ENCODE measurements at places on chromosomes 2 and 18.

- no peak for DNase-seq
Measured at GRCh38 chr2:23410596-23410995, 25.6 kb downstream of the KLHL29 start.

- DNase-seq, result no peak
Measured at GRCh38 chr2:143455317-143455716, 326.1 kb downstream of the ARHGAP15 start.

GRCh38 chr2:109143214-109144187, 14.5 kb downstream of the SH3RF3 start:
- peak; percentile 81 for DNase-seq

DNA sequence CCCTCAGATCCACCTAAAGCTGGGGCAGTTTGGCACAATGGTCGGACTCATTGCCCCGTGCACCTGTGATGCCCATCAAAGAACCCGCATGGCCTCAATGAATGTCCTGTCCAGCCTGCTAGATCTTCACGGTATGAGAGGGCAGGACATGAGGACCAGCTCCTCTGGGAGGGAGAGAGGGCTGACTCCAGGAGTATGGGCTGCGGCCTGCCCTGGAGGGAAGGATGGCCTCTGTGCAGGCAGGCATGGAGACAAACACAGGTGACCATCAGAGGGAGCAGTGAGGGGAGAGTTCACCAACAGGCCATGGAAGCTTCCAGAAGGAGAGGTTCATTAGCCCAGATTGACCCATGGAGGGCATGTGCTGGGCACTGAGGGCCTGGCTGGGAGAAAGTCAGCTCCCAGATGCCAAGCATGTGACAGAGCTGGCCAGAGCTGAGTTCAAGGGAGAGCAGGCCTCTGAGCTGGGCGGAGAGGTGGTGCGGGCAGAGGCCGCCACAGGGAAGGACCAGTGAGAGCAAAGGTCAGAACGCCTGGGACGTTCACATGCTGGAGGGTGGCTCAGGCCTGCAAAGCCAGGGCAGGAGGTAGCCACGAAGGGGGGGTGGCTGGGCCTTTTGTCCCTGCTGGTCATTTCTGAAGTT, 36.2 kb downstream of the HJURP start:
- DNase-seq, result no peak

DNA sequence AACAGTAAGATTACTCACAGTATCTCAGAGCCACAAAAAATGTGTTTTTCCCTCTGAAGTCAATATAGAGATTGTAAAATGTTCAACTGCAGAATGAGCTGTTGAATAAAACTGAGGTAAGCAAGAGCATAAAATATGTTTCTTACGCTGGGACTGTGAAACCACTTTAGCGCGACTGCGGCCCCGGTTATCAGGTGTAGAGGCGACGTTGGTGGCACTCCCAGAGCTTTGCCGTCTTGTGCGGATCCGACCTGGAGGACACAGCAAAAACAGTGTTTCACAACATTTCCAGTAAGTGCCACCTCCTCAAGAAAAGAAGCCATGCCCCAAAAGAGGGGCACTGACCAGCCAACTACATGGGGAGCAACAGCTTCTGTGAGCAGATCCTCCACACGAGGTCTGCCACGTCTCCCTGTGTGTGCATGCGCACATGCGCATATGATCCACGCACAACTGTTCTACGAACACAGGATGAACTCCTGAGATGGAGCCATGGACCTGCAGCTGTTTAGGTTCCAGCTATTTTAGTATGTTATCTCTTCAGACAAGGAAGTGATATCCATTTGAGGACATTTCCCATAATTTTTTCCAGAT, 100.7 kb upstream of the RNU4ATAC start:
- no peak for DNase-seq

GRCh38 chr2:232139171-232139594, 177.7 kb downstream of the DIS3L2 start:
- no peak for DNase-seq

GRCh38 chr2:205022841-205023240, 477.6 kb downstream of the PARD3B start:
- DNase-seq, result no peak

- DNase-seq, result no peak
Measured at GRCh38 chr2:32228181-32228580, 36.5 kb downstream of the NLRC4 start.

DNA sequence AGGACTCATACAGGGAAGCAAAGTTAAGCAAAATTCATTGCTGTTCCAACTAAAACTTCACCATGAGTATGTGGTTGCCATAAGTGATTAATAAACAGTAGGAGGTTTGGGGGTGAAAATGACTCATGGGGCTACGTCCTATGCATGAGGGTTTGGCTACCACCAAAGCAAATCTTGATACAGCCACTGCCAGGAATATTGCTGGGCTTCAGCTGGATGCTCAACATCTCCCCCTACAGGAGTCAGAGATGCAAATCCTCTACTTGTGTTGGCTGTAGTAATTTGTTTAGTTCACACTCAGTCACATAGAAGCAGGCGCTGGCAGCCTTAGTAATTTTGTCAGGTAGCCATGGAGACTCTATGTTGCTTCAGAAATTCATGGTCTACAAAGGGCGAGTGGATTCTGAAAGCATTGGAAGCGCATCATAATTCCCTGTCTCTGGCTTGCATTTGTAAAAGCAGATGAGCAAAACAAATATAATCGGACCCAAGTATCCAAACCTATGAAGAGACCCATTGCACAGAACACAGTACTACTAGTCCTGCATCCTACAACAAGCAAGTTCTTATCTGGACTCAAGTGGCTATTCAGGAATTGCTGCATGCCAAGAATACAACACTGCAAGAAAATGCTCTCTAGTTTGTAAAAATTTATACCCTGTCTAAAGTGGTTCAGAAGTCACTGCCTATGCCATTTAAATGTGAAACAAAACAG, 76.0 kb downstream of the CD28 start:
- DNase-seq, result peak; percentile 92

GRCh38 chr18:74905247-74905646, 303.7 kb downstream of the PTGR3 start:
- DNase-seq, result no peak

- DNase-seq, result no peak
Measured at GRCh38 chr2:107585851-107586250, 240.8 kb upstream of the RGPD4 start.

GRCh38 chr2:53952519-53952918, 18.3 kb downstream of the PSME4 start:
- DNase-seq, result no peak

DNA sequence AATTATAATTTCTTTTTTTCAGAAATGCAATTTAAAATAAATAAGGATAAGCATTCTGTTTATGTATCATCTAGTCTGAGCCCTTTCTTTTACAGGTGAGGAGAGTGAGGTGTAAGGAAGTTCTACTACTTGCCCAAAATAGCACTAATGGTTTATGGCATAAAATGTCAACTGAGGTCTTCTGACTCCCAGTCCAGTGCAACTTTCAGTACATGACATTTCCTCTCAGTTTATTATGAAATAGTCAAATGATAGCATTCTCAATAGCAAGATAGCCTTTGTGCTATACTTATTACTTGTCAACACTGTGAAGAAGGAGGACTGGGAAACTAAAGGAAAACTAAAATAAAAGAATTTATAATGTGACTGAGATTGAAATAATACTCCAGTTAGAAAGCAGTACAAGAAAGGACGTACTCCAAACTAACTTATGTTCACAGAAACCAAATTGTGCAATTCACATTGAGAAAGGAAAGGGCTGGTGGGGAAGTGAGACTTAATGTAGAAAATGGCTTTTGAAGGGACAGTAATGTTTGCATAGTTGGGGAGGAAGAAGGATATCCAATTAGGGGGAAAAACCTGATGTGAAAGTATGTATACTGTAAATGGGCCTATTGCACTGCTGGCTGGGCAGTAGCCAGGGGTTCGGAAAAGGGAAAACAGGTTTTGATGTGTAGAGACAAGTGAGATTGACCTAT, 166.7 kb upstream of the ZEB2 start:
- no peak for DNase-seq

DNA sequence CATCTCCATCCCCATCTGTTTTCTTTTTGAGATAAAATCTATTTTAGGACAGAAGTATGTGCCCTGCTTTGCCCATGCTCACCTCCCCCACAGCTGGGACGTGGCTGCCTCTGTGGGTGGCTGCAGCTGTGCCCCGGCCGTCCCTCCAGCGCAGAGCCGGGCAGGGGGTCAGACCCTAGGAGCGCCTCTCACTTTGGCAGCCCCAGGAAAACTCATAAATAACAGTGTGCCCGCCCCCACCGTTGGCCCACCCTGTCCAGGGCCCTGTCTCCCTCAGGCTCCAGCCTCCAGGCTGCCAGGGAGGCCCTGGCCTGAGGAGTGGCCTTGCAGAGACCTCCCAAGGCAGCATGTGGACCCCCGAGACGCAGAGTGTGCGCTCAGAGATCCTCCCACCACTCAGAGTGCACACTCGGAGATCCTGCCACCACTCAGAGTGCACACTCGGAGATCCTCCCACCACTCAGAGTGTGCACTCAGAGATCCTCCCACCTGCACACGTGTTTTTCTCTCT, 178.1 kb downstream of the TWIST2 start:
- no peak for DNase-seq

GRCh38 chr2:148918554-148918953, 43.5 kb downstream of the KIF5C start:
- DNase-seq, result no peak

DNA sequence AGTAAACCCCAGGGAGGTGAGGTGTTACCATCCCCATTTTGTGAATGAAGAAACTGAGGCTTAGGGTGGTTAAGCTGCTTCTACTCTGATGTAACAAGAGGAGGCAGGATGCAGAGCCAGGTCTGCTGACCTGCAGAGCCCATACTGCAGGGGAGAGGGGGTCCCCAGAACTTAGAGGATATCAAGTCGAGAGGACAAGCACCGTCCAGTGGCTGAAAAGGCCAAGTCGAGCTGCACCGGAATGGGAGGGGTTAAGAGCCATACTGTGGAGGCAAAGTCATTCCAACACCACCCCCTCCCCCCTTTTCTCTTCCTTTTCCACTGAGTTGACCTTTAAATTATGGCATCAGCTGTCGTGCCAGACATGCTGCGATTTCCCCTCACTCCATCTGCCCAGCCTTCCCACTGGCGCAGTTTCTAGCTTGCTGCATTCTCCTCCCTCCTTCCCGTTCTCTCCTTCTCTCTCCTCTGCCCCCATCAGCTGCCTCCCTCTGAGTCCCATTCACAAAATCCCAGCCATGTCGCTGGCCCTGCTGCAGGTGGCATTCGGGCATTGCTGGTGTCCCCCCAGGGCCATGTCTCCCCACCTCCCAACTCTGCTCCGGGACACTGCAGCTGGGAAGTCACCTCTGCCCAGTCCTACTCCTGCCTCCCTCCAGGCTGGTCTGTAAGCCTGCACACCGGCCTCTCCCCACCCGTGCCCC, 346.9 kb downstream of the DYSF start:
- DNase-seq, result no peak

- DNase-seq, result no peak
Measured at GRCh38 chr2:10926191-10926820, 14.6 kb downstream of the KCNF1 start.

- peak; percentile 98 for DNase-seq
Measured at GRCh38 chr2:112254466-112255240, at the start of gene ZC3H8. ZC3H8 (minus strand) TSS chr2:112255042; CDS start chr2:112254981, 61 bp downstream.

DNA sequence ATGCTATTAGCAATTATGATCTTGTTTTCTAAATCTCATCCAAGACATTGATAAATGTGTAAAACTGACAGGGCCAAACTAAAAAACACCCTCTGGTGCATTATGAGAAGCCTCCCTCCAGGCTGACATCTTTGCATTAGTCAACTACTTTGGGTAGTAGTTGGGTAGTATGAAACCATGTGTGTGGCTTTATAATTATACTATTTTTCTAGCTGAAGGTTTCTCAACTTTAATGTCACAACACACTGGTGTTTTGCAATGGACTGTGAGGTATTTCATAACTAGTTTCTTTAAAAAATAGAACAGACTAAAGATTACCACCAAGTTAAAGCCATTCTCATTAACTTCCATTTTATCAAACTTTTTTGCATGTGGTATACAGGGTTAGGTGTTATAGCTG, 73.1 kb upstream of the RBMS1 start:
- no peak for DNase-seq

DNA sequence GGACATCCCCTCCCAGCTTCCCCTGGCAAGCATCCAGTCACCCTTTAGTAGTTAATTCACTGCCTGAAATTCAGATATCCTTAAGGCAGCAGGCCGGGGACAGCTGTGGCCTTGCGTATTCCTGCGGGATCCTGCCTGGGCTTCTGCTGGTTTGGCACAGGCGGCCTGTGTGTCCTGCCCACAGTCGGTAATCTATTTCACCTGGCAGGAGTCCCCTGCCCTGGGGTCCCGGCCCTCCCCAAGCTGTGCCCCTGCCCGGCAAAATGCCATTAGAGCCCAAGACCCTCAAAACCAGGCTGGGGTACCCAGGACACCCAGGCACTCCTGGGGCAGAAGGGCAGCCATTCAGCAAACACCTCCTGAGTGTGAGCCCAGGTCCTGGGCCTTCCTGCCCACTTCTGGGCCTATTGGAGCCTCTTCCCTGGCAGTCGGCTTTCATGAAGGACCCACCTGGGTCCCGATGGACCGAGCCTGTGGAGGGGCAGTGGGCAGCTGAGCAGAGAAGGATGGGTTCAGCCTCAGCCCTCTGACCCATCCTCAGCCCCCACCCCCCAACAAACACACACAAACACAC, 11.6 kb downstream of the CROCC2 start:
- DNase-seq, result no peak

DNA sequence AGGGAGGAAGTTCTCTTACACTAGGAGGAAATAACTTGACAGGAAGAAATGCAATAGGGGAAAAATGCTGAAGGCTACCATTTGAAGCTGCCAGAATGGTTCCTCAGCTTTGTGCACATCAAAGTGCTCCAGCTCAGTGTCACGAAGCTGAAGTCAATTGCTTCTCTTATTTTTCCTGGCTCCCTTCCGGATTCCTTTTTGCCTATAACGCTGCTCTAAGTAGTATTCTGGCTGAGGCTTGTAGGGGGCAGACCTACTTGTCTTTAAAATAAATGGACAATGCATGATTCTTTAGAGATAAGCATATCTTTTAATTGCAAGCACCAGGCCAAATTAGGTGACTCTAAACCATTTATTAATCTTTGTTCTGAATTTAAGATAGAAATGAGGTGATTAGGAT, 60.3 kb upstream of the SCN1A start:
- DNase-seq, result no peak

DNA sequence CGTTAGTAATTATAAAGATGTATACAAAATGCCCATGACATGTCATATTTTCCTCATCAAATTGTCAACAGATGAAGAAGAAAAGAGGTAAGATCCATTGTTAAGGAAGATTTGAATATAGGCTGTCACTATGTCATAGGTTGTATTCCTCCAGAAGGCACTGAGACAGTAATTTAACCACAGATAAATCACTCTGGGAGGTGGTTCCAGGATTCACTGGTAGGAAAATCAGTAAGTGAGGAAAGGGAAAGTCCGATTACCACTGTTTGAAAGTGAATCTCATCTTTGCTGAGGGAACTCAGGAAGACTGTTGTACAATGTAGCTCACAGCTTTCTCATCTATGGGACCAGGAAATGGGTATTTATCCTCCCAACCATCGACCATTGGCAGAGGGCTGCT, 152.8 kb upstream of the TMEFF2 start:
- no peak for DNase-seq

- peak; percentile 82 for DNase-seq
Measured at GRCh38 chr2:230664128-230664527, 48.5 kb upstream of the CAB39 start.

GRCh38 chr2:124112966-124113365, 87.9 kb downstream of the CNTNAP5 start:
- no peak for DNase-seq

- no peak for DNase-seq
Measured at GRCh38 chr18:51092117-51092516, 62.1 kb downstream of the SMAD4 start.

All from activated CD4-positive, alpha-beta T cell treated with anti-CD3 and anti-CD28 coated beads, Interleukin-2, Interleukin-6, amounts not matched to agents 100 ng/mL and 50 ng/mL, durations not matched to agents 16 hours and 8 hours (primary cell).